ENCODE measurements at places on chromosomes 3 and 15.

- no peak for DNase-seq
Measured at GRCh38 chr3:32591186-32591585, 20.5 kb upstream of the DYNC1LI1 start.

DNA sequence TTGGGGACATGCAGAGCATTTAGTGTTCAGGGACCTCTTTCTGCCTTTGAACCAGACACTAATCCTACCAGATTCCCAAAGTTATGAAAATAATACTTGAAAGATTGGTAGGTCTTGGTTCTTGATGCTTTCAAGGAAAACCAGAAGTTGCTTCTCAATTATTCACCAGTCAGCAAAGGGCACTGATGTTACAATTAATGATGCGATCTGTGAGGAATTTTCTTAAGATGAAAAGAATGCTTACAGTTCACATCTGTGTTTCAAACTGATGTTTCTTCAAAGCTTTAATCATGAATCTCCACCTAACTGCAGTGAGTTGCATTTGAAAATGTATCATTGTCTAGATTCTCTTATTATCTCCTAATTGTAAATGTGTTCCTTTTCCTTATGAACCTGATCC lies 161.0 kb downstream of the NAALADL2 start:
- no peak for DNase-seq

DNA sequence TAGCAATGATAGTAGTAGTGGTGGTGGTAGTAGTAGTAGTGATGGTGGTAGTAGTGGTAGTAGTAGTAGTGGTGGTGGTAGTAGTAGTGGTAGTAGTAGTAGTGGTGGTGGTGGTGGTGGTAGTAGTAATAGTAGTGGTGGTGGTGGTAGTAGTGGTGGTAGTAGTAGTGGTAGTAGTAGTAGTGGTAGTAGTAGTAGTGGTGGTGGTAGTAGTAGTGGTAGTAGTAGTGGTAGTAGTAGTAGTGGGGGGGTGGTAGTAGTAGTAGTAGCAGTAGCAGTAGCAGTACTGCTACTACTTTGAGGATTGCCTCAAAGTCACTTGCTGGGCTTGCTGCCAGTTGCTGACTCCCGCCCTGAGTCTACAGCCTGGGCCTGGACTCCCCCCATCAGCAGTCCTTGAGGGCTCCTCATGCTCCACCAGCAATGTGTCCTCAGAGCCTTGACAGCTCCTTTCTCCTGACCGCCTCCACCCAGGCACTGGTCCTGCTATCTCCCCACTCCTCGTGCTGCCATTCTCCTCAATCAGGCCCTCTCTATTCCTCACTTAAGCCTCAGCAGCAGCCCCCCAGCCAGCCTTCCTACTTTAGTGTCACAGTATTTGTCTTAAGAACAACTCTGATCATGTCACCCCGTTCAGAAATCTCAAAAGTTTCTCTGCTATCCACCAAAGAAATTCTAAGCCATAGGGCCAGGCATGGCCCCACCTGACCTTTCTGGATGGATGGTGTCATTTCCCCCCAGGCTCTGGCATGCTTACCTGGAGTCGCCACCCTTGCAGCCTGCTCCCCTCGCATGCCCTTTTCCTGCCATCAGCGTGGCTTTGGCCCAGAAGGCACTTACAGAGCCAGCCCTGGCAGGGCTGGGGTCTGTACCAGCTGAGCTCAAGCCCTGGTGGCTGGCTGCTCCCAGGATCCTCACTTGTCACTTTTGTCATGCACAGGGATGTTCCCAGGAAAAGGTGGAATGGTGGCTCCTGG lies 45.6 kb downstream of the DLEC1 start:
- DNase-seq: no peak

DNA sequence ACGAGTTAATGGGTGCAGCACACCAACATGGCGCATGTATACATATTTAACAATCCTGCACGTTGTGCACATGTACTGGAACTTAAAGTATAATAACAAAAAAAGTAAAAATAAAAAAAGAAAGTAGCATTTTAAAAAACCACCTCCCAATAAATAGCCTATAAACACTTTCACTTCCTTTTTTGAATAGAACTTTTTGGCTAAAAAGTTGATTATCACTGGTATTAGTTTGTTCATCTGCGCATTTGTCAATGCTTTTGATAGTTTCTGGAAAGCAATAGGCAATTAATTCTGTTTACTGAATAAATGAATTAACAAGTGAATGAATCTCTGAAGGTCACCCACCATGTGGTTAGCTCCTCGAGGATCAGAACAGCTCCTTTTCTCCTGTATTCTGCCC lies 179.9 kb downstream of the SLC9A9 start:
- DNase-seq: no peak

DNA sequence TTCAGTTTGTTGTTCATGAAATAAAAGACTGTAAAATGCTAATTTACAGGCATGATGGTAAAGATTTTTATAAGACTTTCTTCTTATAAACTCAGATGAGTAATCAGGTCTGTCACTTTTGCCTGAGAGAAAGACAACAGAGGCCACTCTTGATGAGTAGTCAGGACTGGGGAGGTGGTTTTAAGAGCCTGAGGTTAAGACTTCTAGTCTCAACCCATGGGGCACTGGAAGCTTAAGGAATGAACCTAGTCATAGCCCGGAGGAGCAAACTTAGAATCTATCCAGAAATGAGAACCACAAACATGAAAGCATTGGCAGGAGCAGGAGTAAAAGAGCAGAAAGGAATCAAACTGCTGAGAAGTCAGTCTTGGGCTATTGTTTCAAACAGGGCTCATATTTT lies 846.3 kb upstream of the ARPP21 start:
- DNase-seq: no peak

- no peak for DNase-seq
Measured at GRCh38 chr3:132912416-132912753, 125.8 kb upstream of the TMEM108 start.

- DNase-seq: no peak
Measured at GRCh38 chr3:3499987-3500386, 299.2 kb upstream of the LRRN1 start.

GRCh38 chr3:116569611-116570010 lies 124.3 kb upstream of the LSAMP start:
- DNase-seq: no peak

DNA sequence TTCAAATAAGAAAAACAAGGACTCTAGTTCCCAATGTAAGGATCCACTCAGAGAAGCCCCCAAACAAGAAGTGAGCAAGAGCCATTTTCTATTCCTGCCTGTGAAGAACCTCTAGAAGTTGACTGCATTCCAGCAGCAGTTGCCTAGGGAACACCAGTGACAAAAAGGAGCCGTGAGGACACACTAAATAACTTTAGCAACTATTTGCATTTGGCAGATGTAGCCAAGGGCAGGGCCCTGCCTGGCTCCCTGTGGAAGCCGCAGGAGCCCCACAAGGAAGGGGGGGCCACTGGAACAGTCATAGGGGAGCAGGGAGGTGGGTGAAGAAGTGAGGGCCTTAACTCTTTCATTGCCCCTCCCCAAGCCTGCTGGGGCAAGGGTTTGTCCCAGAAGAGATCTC lies 470.2 kb upstream of the PROK2 start:
- DNase-seq: no peak

DNA sequence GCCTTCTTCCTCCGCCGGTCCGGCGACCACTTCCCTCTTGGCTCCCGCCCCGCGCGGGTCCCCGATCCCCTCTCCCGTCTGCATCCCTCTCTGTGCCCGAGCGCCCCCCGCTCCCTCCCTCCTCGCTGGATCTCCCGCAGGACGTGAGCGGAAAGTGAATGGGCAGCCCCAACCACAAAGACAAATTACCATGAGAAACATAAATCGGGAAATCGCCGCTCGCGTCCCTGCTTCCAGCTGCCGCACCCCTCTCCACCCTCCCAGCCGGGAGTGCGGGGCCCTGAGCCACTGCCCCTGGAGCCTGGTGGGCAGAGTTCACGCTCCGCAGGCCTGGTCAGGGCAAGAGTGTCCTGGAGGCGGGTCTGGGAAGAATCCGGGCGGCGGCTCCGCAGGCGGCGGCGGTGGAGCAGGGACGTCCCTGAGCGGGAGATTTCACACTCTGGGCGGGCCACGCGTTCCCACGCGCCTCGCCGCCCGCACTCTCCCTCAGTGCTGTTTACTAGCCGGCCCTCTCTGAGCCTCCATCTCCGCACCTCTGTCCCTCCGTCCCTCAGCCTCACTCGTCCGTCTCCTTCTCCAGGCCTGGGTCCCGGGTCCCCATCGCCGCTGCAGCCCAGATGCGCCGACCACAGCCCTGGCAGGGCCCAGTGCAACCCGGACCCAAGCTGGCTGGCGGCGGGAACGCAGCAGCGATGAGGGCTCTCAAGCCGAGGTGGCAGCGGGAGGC lies 835 bp downstream of the SEMA5B start:
- no peak for DNase-seq

DNA sequence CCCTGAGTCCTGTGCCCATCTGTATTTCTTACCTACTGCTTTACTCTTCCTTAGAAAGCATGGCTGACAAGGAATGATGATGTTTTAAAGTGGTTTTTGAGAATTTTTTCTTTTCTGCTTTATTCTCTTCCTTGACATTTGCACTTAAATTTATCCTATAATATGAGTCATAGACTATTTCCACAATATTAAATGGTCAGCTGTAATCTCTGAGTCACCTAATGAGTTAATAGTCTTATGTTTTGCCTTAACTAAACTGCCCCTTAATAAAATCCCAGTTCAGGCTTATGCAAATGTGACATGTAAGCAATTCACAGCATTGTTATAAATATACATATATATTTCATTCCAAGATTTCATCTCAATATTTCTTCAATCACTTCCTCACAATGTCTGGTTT lies 23.8 kb downstream of the MEIS2 start:
- DNase-seq: no peak

DNA sequence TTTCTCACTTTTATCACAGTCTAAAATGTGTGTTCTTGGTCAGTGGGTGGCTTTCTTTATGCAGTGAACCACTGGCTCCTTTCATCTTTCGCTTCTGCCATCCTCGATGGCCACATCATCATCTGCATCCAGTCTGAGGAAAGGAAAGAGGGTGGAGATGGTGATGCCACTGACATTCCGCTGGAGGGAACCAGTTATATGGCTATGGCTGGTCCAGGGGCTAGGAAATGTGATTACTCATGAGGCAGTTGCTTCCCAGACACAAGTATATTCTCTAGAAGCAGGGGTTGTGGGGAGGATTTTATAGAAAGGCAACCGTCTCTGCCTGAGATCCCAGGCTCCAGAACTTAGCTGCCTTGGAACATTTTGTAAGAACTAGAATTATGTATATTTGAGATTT lies 246.7 kb upstream of the AZI2 start:
- no peak for DNase-seq

Measured in stimulated activated CD4-positive, alpha-beta T cell treated with anti-CD3 and anti-CD28 coated beads, TNF-alpha, amount 100 ng/mL, for 24 hours (primary cell).